ENCODE measurements at places on chromosomes 16 and 17. TPM values are rescaled to one million over a fixed set of nuclear protein-coding genes. Genes with fewer than 3 reads are reported as not detected.

SPATA22 gene
- not detected for total RNA-seq

TMEM204 gene
- 9.7 TPM for total RNA-seq

ITGAX gene
- 2.7 TPM for total RNA-seq

KRTAP4-1 gene
- total RNA-seq = not detected

TMEM114 gene
- total RNA-seq = not detected

PRR35 gene
- total RNA-seq = not detected

SLC13A2 gene
- not detected for total RNA-seq

MT3 gene
- not detected for total RNA-seq

ATP1B2 gene
- 0.21 TPM for total RNA-seq

RHBDF2 gene
- 29.4 TPM for total RNA-seq

SLC7A6OS gene
- 16.2 TPM for total RNA-seq

Measured in esophagus squamous epithelium (tissue), 5 donors.